ENCODE measurements at places on chromosomes 3 and 15. TPM values are rescaled to one million over a fixed set of nuclear protein-coding genes. Genes with fewer than 3 reads are reported as not detected.

The COLQ gene
- 31.8 TPM for total RNA-seq

The C3orf49 gene
- total RNA-seq, result not detected

The SLC28A1 gene
- not detected for total RNA-seq

The RTP4 gene
- 3.8 TPM for total RNA-seq

The CSPG5 gene
- 0.29 TPM for total RNA-seq

The VGLL4 gene
- total RNA-seq, result 52.9 TPM

The SAMMSON gene
- total RNA-seq, result not detected

The CFAP161 gene
- total RNA-seq, result not detected

The PEX5L gene
- total RNA-seq, result 1.1 TPM

The MELTF gene
- total RNA-seq, result 2.1 TPM

The FAM107A gene
- total RNA-seq, result not detected
